ENCODE measurements at places on chromosomes 5 and 9.

- no peak for DNase-seq
These were observed 77.0 kb downstream of the NEK6 start for GRCh38 chr9:124334568-124335319.

GRCh38 chr9:3874449-3875360, 348.9 kb upstream of the RFX3 start:
- no peak for DNase-seq

- DNase-seq = peak; percentile 63
These were observed 162.2 kb downstream of the SREK1 start for GRCh38 chr5:66306105-66306843.

DNA sequence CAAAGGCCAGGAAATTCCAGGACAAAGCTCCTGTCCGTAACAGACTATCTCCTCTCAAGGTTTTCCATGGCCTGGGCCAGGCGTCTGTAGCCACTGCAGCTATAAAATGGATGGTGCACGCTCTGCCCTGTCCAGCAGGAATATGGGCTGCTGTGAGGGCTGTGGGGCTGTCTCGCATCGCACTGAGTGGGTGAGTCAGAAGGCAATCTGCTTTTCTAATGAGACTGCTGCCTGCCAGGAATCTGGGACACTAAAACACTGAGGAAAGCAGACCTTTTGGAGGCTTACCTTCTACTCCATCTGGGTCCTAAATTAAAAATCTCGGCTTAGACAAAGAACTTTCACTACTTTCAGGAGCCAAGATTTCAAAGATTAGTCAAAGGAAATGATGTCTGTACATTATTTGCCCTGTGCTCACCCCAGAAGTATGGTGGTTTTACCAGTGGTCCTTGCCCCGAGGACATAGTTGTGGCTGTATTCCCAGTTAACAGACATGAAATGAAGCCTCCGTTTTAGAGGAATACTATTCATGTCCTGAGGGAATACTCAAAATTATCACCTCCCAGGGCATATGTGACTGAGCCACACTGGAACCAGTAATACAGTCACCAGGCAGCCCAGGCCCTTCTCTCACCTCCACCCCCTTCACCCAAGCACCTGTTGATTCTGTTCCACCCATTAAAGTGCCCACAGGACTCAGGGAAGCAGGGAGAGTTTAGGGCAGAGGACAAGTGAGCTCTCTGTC, 56.4 kb downstream of the PFDN1 start:
- peak; percentile 80 for DNase-seq

DNA sequence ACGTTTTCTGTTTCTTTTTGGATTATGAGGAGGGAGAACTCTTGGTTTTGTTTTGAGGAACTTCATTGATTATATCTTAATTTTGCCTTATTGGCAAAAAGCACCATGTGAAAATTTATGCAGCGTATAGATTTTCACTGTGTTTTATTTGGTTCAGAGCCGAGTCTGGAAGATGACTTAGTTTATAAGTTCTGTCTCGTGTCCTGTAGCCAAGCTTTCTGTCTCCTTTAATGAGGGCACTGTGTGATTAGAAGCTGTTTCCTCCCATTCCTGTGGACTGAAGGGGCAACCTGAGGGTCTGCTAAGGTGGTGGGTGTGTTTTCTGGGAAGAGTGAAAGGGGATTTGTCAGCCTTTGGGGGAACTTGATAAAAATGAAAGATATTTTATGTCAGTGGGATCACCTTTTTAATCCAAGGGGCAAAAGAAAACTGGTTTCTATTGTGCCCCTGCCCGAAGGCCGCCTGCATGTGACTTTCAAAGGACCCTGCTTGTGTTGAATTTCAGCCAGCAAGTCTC, 262.1 kb downstream of the FANCC start:
- no peak for DNase-seq

DNA sequence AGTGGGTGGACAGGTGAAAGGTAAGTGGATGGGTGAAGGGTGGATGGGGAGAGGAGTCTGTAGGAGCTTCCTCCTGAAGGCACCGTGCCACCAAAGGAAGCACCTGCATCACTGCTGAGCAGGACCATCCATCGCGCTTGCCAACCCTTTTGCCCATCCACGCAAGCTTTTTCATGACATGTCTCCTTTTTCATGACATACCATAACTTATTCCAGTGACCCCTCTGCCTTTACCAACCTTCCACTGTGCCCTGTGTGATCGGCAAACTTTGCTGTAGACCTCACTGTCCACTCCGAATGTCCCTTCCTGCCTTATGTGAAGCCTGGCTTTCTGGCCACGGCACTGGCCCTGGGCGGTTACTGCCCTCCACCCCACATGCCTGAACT, 13.4 kb downstream of the FLT4 start:
- DNase-seq = no peak

DNA sequence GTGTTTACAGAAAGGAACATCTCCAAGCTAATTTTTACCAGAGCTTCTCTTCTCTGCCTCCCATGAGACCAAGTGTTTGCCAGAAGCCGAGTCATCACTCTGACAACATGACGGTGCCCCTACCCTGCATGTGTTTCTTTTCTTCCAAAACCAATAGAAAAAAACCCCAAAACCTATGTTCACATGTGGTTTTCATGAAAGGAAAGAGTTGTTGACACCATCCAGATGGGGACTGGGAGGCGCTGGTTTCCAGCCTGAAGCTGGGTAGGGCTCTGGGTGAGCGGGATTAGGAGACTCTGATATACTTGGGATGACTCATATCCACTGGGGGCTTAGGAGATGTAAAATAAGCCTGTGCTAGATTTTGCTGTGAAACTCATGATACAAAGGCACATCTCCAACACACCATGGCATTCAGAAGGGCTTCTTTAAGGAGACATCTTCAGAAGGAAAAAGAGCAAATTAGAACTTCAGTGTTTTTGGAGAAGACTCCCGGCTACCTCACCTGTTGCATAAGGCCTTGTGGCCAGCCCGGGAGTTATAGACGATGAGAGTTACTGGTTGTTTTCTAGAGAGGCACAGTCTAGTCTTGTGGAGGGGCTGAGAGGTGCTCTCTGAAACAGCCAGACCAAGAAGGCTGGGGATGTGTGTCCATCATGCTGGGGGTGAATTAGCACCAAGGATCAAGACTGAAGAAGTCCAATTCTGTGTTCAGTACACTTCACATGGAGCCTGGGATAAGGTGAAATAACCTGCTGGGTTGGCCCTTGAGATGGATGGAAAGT, 108.9 kb upstream of the LHFPL2 start:
- no peak for DNase-seq

Measured in hindlimb muscle (tissue), 1 donor.